Stimulated activated CD4-positive, alpha-beta T cell treated with anti-CD3 and anti-CD28 coated beads, Interleukin-12 subunit alpha, Interleukin-12 subunit beta, amount 100 ng/mL, for 24 hours (primary cell): ENCODE measurements at places on chromosomes 4 and X.

DNA sequence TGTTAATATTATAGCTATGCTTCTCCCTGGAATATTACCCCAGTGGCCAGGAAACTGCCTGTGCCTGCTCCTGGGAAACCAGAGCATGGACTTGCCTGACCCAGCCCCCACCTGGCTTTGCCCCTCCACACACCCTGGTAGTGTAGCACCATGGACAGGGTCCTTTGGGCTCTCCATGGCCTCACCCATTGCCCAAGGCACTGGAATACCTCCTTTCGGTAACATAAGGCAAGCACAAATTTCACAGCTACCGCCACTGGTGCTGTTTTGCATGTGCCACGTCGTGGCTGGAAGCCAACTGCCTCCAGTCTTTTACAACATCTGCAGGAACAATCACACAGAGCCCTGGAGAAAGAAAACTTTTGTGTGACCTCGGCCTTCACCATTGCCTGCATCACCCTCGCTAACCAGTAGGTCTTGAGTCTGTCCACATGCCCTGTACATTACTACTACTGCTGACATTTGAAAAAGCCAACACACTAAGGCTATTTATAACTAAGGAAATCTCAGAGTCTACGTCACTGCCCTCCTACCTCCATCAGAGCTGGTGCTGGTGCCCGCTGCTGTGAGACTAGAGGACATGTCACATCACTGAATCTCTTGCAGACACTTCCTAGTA lies 47.7 kb downstream of the HPGD start:
- no peak for DNase-seq

- no peak for DNase-seq
Observed at GRCh38 chr4:69830560-69831269, 29.2 kb downstream of the SULT1E1 start.

- no peak for DNase-seq
Observed at GRCh38 chr4:76504613-76505465, 69.8 kb downstream of the SHROOM3 start.

DNA sequence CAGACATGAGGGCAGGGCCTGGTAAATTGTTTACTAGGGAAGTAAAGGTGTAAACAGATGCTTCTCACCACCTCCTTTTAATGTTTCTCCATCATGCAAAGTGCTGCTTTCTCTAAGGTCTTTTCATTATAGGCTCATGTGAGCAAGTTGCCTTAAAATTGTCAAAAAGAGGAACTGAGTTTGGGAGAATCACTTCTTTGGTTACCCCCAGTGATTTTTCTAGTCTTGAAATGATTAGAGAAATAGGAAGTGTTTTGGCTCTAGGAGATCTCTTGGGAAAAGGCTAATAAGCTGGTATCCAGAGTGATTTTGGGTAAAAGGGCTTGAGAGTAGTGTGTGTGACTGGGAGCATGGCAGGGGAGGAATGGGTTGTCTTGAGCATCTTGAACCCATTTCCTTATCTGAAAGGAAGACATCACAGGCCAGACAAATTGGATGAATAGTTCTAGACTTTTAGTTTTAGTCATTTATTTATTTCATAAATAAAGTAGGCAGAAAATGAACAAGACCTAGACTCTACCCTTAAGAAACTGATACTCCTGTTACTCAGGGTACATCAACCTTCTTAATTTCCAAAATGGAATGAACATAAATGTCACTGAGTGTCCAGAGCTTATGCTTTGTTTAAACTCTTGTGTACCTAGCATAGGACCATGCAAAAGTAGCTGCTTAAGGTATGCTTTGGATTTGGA lies 14.2 kb downstream of the GRPR start:
- no peak for DNase-seq
